ENCODE measurements at places on chromosomes 2 and 18.

DNA sequence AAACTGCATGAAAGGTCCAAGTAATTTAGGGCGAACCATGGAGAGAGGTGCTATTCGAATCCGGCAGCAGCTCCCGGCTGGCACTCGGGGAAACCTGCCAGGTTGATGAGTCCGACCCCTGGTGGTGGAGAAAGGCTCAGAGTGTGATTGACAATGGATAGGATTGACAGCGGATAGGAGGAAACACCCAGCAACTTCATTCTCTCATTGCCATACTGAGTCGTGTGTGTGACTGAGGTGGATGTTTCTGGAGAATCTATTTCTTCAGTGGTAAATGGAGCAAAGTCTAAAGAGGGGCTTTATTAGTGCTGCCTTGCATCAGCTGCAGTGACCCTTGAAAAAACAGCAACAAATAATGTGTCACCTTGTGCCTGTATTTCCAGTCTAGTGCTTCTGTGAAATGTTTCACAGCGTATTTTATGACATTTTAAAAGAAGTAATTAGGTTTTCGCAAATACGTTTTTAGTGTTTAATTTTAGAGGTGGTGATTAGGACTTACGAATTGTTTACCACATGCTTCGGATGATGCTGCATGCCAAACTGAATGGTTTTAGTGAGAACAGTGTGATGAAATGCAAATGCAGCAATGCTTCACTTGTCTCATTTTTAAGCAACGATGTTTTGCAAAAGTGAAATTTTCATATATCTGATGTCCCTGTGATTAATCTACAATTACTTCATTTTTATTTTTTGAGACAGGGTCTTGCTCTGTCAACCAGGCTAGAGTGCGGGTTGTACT lies 102.0 kb downstream of the DCDC2C start:
- no peak for DNase-seq

DNA sequence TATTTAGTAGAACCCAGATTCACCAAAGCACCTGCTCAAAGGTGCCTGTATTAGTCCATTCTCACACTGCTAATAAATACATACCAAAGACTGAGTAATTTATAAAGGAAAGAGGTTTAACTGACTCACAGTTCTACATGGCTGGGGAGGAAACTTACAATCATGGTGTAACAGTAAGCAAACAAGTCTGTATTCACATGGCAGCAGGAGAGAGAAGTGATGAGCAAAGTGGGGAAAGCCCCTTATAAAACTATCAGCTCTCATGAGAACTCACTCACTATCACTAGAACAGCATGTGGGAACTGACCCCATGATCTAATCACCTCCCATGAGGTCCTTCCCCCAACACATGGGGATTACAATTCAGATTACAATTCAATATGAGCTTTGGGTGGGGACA lies 28.0 kb upstream of the DDX18 start:
- DNase-seq, result no peak

DNA sequence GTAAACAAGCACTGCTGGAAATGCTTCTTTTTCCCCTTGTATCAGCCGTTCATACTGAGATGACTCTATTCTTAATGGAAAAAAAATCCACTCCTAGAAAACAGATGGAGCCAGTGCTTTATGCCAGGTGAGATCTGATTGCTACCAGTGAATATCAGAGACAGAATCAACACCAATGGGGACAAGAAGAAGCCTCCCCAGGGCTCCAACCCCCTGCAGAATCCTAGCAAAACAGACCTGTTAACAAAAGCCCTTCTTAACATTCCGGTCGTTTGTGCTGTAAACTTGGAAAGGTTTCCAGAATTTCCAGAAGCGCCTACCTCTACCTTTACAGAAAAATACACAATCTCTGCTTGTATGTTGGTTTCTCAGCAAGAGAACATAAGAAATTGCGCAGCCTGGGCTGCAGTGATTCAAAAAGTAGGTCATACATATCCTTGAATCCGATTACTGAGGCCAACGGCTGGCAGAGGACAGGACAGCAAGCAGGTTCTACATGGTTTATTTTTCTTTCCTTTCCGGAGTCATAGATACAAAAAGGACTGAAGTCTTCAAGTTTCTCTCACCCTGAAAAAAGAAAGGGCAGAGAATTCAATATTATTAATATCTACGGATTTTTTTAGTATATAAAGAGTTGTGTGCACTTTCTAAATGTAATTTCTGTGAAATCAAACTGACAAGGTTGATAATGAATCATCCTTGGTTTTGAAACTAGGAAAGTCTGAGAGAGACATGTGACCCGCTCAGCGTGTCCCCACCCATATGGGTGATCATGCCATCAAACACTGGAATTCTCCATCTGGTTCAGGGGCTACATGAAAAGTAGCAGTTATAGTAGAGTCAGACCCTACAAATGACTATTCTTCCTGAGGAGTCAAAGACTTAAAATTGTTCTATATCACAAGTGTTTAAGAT lies 266.7 kb upstream of the MGAT5 start:
- DNase-seq, result no peak

GRCh38 chr18:2104620-2105462 lies 466.5 kb downstream of the METTL4 start:
- peak; percentile 4 for DNase-seq

DNA sequence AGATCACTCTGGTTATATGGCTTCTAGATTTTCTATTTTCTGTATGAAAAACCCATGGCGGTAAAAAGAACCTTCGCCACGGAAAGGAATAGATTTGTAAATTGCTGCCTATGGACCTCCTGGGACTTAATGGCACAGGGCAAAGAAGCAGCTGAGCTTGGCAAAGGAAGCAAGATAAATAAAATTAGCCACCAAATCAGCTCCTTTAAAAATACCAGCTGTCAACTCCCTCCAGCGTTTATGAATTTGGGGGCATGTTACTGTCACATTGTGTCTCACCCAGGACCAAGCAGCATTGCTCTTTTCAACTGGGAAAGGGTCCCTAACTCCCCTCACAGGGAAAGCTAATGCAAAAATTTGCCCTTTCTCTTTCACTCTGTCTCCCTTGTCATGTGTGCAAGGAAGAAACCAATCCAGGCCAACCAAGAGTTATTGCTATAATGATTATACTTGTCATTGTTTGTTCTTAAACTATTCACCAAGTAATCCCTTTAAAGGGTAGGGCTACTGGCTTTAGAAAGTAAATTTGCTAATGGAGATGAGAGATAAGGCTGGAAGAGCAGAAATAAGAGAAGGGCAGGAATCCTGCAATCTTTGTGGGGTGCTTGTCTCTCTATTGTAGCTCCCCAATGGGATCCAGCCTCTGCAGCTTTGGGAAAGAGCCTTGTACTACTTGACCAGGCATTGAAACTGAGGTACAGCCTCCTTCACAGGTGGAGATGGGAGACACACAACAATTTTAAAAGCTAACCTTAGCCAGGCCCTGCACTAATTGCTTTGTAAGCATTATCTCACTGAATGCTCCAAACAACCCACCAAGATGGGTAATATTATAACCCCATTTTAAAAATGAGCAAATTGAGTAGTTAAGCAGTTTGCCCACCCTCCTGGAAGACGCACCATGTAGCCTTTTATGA lies 119.1 kb upstream of the KLF7 start:
- DNase-seq, result no peak

DNA sequence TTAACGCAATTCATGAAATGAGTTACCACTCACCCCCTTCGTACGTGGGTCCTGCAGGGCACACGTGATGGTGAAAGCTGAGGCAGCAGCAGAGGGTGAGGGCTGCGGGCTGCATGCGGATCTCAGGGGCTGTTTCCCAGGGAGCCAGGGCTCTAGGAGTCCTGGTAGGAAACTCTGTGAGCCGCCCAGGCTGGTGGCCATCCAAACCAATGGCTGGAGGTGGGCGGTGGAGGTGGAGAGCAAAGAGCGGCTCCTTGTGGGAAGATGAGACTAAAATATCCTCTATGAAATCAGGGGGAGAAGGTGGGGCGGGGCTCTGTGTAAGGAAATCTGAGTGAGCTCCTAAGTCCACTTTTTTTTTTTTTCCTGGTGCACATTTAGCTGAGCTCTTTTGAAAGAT lies 120.1 kb upstream of the SLC1A4 start:
- DNase-seq, result no peak

All from stimulated activated CD8-positive, alpha-beta memory T cell treated with anti-CD3 and anti-CD28 coated beads, Interleukin-15, amount 100 ng/mL, for 1 hour (primary cell).